ENCODE measurements at places on chromosomes 4 and X.

DNA sequence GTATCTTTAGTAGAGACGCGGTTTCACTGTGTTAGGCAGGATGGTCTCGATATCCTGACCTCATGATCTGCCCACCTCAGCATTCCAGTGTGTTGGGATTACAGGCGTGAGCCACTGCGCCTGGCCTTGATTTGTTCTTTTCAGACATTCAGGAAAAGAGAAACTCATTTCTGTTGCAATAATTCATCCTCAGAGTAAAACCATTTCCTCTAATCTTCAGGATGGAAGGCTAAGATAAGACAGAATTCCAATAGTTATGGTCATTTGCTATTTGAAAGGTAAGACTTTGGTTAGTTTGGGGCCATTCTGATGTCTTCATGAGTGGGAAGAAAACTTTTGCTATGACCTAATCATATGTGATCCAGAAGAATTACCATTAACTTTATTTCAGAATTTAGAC lies 83.0 kb downstream of the LRP2BP start:
- DNase-seq = no peak

DNA sequence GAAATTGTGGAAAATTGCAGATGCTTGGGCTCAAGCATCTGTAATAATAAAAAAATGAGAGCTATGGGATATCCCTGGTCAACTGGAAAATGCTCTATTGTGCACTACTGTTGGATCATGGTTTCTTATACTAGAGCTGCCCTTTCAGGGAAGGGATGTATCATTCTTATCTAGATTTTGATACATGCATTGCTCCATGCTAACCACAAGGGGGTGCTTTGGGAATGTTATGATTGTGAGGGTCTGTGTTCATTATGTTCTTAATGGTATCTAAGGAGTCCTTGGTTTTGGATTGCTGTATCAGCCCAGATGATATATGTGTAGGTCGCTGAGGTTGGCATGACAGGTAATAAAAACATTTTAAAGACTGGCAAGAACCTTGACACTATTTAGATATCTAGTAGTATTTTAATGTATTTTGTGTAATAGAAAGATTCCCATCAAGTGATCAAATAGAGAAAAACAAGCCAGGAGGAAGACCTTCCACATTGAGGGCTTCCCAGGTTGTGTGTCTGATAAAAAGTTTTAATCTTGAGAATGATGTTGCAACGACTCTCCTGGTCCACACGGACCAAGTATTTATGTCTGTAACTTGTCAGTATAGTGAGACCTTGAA lies 49.2 kb upstream of the TLR2 start:
- no peak for DNase-seq

- no peak for DNase-seq
These were observed 45.0 kb downstream of the CRLF2 start for GRCh38 chrX:1167466-1167865.

- DNase-seq = no peak
These were observed 41.7 kb downstream of the PAGE2 start for GRCh38 chrX:55130481-55130880.

GRCh38 chrX:75038925-75039324 lies 113.7 kb upstream of the NEXMIF start:
- no peak for DNase-seq

GRCh38 chr4:129144755-129145206 lies 48.8 kb downstream of the C4orf33 start:
- no peak for DNase-seq

- no peak for DNase-seq
These were observed 400.8 kb upstream of the SLIT2 start for GRCh38 chr4:19850909-19851308.

GRCh38 chr4:52250154-52250553 lies 199.1 kb downstream of the SPATA18 start:
- peak; percentile 38 for DNase-seq

GRCh38 chr4:81255524-81255923 lies 40.5 kb upstream of the PRKG2 start:
- DNase-seq = no peak

DNA sequence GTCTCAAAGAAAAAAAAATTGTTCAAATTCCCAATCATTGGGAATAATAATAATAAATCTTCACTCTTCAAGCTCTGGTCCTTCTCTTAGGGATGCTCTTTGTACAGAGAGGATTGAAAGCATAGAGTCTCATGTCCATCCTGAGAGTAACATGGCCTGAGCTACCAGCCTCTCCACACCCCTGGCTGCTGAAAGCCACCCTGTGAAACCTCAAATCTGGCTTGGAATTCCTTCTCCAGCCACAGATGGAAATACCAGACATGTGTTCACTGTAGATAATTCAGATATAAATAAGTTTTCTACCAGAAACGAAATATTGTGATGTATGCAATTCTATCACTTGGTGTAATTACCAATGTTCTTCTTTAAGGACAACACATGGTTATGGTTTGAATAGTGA lies 140.6 kb downstream of the ARSF start:
- no peak for DNase-seq

DNA sequence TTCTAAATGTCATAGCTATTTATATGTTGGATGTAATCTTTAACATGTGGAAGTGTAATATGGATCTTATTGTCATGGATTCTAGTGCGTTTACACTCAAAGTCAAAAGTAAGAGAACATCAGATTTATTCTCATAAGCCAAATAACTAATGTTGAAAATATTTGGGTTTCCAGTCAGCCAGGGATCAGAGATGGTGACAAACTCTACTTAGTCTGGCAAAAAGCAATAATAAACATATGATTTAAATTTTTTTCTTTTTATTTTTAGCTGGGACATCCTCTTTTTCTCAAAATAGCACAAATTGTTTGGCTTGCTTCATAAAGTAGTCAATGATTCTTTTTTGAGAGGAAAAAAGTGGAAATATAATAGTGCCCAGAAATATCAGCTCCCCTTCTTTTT lies 392.3 kb downstream of the ARHGAP24 start:
- no peak for DNase-seq

GRCh38 chr4:36292556-36293188 lies 11.3 kb downstream of the DTHD1 start:
- no peak for DNase-seq

DNA sequence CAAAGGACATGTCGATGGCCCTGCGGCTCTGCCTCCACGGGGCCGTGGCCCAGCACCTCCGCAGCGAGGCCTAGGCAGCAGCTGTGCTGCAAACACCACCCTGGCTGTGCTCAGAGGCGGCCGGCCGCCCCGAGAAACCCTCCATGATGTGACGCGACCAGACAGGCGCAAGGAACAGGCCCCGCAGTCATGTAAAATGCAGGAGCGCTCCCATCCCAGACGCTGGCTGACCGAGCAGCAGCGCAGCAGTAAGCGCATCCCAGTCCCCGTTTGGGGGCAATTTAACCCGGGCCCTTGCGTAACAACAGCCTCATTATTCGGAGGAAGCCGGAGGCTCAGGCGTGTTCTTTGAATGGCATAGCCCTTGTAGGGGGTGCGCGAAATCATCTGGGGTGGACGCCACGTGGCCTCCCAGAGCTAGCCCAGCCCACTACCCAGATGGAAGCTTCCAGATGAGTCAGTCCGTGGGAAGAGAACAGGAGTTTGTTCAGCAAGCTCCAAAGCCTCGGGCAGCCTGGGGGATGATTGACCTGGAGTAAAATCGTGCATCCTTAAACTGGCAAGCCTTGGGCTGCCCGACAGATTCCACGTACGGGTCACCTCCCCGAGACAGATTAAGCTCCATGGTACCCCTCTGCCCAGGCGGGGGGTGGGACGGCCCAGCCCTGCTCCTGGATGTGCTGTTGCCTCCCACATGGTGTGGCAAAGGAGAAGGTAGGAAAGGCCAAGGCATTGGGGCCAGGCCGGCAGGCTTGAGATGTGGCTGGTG lies 124.0 kb downstream of the HMX1 start:
- DNase-seq = no peak

DNA sequence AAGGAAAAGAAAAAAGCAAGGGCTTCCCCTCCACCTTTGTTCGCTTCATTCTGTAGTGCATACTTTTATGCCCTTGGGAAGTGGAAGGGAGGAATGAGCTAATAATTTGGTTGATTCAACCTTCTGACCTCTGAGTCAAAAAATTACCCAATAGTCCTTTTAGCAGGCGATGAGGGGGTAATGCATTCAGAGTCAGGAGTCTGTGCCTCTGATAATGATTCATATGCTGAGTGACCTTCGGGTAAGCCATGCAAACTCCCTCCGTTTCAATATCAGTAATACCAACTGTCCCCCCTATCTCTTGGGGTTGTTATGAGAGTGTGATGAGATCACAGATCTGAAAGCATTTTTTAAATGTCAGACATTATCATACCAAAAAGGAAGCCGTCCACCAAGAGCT lies 41.6 kb upstream of the ACSL4 start:
- DNase-seq = no peak

DNA sequence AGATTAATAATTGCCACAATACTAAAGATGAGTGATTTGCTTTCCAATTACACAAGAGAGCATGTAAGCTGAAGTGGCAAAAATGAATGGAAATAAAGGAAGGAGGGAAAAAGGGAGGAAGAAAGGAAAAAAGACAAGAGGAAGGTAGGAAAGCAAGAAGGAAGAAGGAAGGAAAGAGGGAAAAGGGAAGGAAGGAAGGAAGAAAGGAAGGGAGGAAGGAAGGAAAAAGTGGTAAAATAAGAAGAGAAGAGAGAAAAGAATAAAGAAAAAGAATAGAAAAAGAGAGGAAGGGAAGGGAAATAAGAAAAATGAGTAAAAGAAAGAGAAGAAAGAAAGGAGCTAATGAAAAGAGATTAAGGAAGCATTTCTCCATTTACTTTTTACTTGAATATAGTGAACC lies 4.6 kb downstream of the NDST4 start:
- no peak for DNase-seq

DNA sequence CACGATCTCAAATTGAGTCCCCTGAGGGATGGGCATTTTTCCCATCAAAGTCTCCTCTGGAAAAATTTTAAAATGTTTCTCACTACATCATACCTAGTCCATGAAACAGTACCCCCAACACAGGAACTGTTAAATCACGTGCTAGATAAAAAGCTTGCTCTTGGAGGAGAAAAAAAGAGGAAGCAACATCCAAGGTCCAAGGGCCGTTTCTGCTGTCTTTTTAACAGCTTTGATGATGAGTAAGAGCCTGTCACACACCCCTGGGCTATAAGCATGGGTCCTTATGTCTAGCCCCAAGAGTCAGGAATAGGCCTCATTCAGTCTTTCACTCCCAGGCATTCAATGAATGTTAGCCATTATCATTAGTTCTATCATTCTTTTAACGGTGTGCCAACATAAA lies 128.9 kb downstream of the SH3KBP1 start:
- DNase-seq = no peak

DNA sequence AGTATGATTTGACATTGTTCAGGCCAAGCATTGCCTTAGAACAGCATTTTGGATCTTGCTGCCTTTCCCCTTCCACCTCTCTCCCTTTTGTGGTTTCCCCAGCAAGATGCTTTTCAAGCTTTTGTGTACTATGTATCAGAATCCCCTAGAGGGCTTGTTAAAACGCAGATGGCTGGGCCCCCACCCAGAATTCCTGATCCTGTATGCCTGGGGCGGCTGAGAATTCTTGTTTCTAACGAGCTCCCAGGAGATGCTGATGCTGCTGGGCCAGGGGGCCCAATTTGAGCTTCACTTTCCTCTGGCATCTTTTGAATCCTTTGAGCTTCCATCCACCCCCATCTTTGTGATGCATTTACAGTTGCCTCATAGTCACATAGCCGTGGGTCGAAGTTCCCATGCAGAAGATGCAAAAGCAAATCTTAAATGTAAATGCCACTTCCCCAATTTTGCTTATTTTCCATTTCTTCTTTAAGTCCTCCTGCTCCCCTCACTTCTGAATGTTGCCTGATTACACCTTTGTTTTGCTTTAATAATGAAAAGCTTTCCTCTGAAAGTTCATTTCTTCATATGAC lies 18.5 kb downstream of the HCCS start:
- DNase-seq = no peak

- no peak for DNase-seq
These were observed at the start of gene MAP7D3 for GRCh38 chrX:136251041-136251991. Gene MAP7D3, minus strand, starts transcription at chrX:136251400. Its CDS starts 42 bp downstream, at chrX:136251358.

DNA sequence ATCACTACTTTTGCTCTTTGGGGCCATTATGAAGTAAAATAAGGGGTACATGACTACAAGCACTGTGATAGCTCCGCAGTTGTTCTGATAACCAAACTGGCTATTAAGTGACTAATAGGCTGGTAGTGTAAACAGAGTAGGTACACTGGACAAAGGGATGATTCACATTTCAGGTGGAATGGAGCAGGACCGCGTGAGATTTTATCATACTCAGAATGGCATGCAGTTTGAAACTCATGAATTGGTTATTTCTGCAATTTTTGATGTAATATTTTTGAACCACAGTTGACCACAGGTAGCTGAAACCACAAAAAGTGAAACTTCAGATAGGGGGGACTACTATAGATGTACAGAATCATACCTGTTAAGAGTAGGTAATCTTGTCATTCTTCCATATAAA lies 55.8 kb downstream of the PAK3 start:
- DNase-seq = no peak

DNA sequence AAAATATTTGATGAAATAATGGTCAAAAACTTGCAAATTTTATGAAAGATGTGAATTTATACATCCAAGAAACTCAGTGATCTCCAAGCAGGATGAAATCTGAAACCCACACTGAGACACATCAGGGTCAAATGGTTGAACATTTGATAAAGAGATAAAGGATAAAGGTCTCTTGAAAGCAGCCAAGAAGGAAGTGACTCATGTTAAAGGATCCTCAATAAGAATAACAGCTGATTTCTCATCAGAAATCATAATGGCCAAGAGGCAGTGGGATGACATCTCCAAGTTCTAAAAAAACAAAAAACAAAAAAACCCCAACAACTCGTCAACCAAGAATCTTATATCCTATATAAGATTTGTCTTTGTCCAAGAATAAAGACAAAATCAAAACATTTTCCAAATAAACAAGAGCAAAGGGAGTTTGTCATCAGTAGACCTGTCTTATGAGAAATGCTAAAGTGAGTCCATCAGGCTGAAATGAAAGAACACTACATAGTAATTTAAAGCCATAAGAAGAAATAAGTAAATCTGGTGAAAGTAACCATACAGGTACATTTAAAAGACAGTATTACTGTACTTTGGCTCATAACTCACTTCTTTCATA lies 121.7 kb downstream of the PDS5A start:
- no peak for DNase-seq

DNA sequence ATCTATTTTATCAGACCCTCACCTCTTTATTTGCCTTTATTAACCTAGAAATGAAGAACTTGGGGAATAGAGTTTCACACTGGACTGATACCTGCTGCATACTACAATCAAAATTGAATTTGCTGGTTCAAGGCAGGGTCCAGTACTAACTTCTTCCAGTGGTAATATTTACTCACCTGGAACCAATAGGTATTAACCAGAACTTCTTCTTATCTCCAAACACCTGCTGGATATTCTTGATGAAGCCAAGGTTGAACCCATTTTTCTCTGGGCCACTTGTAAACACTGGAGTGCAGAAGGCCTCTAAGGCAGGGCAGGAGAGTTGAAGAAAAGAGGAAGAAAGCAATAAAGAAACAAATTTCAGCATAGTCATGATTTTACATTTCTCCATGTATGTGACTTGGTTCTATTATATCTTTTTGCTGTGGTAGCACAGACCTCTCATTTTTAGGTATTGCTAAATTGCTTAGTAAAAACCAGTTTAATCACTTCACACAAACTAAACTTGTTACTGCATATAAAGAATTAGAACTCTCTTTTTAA lies 101.1 kb downstream of the ZDHHC15 start:
- DNase-seq = no peak

- DNase-seq = no peak
These were observed 176.9 kb upstream of the HS3ST1 start for GRCh38 chr4:11605597-11605996.

All from NCI-H187 (cell line).